ENCODE measurements at places on chromosomes 1 and 21.

- no peak for DNase-seq
Observed at GRCh38 chr1:48940962-48941732, 164.5 kb upstream of the BEND5 start.

- DNase-seq, result peak; percentile 43
Observed at GRCh38 chr1:61782771-61783170, 40.5 kb downstream of the PATJ start.

GRCh38 chr1:226461087-226461486 lies 53.2 kb upstream of the PARP1 start:
- DNase-seq, result no peak

- no peak for DNase-seq
Observed at GRCh38 chr1:55535724-55536544, 320.8 kb upstream of the USP24 start.

- no peak for DNase-seq
Observed at GRCh38 chr1:221840511-221841243, 98.8 kb upstream of the DUSP10 start.

- no peak for DNase-seq
Observed at GRCh38 chr1:220203816-220204215, 68.4 kb downstream of the RAB3GAP2 start.

DNA sequence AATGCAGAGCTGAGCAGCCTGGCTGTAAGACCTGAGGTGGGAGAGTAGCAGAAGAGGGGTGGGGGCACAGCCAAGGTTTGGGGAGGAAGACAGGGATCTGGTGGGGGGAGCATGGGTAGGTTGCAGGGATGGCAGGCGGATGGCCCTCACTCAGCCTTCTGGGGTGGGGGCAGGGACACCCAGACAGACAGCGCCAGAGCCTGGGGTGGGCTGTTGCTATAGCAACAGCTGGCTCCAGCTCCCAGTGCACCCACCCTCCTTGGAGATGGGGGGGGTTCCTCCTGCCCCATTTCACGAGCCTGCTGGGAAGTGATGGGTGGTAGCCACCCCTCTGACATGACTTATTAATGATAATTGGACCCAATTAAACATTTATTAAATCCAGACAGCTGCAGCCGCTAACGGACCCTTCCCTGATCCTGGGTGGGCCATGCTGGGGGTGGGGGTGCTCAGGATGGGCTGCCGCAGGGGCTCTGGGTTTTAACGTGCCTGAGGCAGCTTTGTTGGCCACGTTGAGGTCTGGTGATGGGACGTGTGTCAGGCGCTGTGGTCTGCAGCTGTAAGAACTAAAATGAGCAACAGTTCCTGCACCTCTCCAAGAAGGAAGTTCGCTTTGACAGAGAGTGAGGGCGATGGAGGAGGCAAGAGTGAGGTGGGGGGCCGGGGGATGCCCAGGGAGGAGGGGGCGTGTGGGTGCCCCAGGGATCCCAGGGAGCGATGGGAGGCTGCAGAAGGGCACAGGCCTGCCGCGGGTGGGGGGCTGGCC lies 19.4 kb downstream of the AGRN start:
- no peak for DNase-seq

DNA sequence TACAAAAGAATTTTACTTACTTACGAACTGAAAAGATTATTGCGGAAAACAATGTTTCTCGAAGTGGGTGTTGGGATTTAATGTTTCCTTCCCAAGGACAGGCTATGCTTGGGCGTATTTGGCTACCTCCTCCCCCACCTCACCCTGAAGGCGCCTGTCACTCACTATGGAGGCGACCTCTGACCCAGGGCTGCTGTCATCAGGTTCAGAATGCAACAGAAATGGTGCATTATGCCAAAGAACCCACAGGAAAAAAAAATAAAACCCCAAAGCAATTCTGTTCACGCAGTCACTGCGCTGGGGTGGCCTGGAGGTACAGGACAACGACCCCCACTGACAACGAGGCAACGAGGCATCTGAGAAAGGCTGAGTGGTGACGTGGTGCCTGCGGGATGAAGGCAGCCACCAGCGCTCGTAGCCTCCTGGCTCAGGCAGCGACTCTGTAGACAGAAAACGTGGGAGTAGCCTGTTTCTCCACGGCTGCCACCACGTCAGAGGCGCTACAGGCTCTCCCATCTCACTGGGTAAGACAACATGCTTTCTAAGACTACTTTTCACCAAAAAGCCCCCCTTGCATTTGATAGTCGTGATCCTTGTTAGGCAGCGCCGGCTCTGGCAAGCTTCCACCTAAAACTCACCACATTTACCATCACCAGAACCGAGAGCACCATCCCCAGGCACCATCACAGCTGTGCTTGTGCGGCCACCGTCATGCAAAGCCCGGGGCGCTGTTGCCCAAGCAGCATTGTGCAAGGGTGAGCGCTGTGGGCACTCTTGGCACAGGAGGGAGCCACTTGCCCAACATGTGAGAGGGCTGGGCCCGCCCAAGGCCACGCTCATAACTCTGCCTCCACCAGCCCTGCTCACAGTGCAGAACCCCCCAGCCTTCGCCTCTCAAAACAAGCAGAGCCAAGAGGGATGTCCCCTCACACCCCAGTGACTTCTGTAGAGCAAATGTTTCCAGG lies 14.3 kb downstream of the NADK start:
- no peak for DNase-seq

- no peak for DNase-seq
Observed at GRCh38 chr1:3778590-3779264, 6.2 kb downstream of the SMIM1 start.

DNA sequence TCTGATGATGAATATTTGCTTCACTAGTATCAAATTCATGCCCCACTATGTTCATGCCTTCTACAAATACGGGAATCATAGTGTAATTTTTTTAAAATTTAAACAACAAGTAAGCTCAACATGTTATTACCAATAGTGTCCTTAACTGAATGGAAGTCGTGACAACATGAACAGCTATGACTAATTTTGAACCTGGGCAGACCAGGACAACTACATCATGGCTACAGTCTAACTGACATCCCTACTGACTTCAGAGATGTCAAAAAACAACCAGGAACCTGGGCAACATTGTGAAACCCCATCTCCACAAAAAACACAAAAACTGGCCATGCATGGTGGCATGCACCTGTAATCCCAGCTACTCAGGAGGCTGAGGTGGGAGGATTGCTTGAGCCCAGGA lies 33.5 kb upstream of the RAP1A start:
- no peak for DNase-seq

DNA sequence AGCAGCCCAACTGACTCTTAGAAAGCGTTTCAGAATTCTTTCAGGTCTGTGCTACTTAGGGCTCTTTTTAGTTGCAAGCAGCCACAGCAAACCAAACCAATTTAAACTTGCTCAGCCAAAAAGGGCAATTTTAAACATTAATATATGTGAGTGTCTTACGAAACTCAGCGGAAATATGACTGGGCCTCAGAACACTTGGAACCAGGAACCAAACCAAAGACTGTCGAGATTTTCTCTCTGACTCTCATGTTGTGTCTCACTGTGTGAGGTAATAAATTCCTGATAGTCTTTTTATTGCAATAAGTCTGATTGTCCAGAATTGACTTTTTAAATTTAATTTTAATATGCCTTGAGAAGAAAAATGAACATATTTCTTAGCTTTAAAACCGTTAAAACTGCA lies 122.3 kb downstream of the SYF2 start:
- DNase-seq, result no peak

GRCh38 chr1:116916533-116917445 lies 7.1 kb downstream of the PTGFRN start:
- DNase-seq, result no peak

GRCh38 chr1:206455666-206456344 lies 14.5 kb upstream of the IKBKE start:
- DNase-seq, result no peak

- DNase-seq, result no peak
Observed at GRCh38 chr1:191306916-191307315, 829.3 kb upstream of the BRINP3 start.

- no peak for DNase-seq
Observed at GRCh38 chr1:213281640-213282301, 230.7 kb downstream of the RPS6KC1 start.

GRCh38 chr1:147821883-147822282 lies 61.5 kb upstream of the GJA5 start:
- DNase-seq, result no peak

DNA sequence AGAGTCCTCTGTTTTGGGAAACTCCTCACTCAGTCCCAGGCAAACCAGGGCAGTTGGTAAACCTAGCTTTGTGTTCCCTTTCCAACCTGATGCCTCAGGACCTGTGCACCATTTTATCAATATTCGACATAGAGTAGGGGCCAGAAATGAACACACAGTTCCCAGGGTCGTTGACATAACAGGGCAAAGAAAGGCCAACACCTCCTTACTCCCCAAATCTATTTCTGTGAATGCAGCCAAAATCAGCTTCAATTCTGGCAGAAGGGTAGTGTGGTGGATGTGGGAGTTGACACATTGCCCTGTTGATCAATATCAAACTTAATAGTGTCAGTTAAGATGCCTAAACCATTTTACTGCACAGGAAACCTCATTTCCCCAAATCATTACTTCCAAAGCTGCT lies 104.6 kb upstream of the SPATA6 start:
- no peak for DNase-seq

DNA sequence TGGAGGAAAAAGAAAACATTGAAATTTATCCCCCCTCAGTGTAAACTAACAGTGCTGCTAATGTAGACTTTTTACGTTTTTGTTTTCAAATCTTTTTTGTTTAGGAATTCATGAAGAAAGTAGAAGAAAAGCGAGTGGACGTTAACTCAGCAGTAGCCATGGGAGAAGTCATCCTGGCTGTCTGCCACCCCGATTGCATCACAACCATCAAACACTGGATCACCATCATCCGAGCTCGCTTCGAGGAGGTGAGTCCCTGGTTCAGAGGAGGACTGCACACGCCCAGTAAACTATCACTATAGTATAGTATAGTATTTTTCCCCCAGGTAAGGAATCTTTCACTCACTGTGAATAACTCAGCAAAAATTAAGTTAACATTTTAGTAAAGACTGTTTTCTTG lies 37.8 kb upstream of the BMP8A start:
- no peak for DNase-seq
